ENCODE measurements at places on chromosomes 7 and 10.

DNA sequence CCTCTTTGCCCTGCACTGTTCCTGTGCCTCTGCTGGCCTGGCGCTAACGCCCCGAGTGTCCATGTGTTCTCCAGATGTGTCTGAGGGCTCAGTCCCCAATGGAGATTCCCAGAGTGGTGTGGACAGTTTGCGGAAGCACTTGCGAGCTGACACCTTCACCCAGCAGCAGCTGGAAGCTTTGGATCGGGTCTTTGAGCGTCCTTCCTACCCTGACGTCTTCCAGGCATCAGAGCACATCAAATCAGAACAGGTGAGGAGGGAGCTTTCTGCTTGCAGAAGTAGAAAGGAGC lies 60.9 kb downstream of the PAX2 start:
- no peak for DNase-seq

DNA sequence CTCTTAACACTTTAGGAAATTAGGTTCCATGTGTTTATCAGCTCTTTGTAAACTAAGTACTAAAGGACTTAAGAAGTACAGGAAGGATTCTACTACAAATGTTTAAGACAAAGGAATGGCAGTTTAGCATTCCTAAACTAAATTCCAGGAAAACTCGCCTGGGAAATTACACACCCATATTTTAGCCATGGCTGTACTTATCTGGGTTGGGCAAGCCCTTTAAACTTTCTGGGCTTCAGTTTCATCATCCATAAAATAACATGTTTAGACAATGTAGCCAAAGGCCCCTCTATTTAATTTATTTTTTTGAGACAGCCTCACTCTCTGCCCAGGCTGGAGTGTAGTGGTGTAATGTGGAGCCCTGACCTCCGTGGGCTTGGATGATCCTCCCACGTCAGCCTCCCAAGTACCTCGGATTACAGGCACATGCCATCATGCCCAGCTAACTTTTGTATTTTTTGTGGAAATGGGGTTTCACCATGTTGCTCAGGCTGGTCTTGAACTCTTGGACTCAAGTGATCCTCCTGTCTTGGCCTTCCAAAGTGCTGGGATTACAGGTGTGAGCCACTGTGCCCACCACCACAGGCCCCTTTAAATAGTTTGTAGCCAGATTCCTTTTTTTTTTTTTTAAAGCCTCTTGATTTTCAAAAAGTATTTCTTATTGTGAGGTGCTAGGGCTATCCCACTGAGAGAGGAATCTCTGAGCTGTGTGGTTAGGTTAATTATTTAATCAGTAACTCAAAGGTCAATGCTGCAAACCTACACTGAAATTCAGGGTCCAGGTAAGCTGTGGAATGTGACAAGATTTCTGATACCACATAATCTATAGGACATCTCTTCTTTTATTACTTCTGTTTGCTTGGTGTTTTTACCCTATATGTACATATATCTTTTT lies 32.1 kb downstream of the TMEM60 start:
- DNase-seq, result no peak

GRCh38 chr7:133633055-133633454 lies 380.2 kb downstream of the EXOC4 start:
- no peak for DNase-seq

DNA sequence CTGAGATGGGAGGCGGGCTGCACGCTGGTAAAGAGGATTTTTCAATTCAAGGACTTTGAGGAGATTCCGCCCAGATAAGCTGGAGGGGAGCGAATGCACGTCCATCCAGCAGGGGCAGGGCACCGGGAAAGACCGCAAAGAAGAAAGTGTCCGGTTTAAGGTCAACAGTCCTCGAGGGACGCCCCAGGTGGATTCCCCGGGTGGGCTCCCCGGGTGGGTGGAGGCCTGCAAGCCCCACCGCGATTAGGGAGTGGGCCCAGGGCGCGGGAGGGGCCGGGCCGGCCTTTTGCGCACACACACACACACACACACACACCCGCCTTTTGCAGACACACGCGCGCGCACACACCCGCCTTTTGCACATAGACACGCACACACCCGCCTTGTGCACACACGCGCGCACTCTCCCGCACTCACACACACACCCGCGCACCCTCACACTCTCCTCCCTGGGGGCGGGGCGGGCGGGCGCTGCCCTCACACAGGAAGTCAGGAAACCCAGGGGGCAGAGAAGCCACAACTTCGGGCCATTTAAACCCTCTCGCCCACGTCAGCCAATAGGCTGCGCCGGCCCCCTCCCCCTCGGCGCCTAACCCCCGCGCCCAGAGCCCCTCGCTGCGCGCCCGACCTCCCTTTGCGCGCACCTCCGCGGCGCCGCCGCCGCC lies 615 bp downstream of the ARHGAP12 start:
- DNase-seq, result peak; percentile 13

- DNase-seq, result no peak
Measured at GRCh38 chr10:124068929-124069328, 24.5 kb downstream of the CHST15 start.

GRCh38 chr10:60769406-60769805 lies 8.9 kb upstream of the CDK1 start:
- DNase-seq, result no peak

DNA sequence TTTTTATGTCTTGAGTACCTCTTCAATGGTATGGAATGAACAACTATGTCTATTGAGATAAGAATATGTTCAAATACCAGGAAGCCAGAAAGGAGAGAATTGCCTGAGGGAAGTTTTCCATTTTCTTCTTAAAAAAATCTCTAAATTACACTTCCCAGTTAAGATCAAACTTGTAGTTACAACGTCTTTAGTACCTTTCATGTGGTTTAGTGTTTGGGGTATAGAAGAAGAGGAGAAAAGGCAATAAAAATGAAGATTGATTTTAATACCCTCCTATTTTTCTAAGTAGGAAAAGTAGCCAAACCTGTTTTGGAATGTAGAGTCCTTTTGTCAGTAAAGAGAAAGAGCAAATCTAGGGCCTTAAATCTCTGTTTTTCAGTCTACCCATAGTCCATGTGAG lies 470.0 kb upstream of the SEMA3A start:
- DNase-seq, result no peak

DNA sequence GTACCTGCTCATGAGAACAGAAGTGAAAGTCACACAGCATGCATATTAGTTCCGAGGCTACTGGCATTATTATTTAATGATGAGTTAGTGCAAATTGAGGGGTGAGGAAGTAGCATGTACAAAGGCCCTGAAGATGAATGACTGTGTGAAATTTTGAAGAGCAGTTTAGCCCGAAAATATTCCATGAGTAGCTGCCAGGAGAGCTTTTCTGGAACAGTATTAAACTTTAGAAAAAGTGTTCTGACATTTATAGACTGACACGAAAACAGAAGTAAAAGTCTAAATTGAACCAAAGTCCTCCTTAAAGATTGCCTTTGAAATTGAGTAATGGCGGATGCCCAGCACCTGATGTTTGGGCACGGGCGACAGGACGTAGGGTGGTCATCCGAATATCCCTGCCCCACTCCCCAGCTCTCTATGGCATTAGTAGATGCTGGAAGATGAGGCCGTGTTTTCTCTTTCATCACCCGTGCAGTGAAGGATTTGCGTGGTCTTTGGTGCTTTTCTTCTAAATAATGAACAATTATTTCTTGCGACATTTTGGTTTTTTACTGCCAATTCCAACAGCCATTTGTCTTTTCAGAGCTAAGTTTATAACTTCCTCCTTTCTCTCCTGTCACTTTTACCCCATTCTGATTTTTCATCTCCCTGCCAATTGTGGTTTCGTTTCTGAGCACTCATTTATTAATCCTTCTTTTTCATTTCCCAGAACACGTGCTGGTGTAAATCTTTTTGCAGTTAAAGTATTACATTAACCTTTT lies 192.6 kb downstream of the MGMT start:
- DNase-seq, result no peak

DNA sequence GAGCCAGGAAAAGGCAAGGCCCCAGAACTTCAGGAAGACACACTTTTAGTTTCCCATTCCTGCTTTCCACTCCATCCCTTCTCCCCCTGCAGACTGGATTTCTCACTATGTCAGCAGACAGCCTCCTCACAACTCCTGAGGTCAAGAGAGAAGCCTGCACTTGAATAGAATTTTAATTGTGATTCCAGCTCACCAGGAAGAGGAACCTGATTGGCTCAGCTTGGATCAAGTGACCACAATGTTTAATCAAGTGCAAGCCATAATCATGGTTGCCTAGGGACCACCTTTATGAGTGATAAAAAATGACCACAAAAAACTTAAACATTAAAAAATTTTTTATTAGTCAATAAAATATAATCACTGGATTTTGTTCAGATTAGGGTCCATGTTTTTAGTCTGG lies 244.7 kb upstream of the RHOBTB1 start:
- no peak for DNase-seq

GRCh38 chr7:26485367-26485934 lies 193.8 kb downstream of the SNX10 start:
- DNase-seq, result no peak

DNA sequence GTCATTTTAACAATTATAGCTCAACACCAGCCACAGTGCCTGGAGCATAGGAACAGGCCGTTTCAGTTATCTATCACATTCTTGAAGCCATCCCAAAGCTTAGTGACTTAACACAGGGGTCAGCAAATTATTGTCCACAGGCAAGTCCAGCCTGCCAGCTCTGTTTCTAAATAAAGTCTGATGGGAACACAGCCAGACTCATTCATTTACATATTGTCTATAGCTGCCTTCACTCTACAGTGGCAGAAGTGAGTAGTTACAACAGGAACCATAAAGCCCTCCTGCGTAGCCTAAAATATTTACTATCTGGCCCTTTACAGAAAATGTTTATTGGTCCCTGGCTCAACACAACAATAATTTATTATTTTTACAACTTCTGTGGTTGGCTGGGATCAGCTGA lies 407.5 kb upstream of the AUTS2 start:
- DNase-seq, result no peak

DNA sequence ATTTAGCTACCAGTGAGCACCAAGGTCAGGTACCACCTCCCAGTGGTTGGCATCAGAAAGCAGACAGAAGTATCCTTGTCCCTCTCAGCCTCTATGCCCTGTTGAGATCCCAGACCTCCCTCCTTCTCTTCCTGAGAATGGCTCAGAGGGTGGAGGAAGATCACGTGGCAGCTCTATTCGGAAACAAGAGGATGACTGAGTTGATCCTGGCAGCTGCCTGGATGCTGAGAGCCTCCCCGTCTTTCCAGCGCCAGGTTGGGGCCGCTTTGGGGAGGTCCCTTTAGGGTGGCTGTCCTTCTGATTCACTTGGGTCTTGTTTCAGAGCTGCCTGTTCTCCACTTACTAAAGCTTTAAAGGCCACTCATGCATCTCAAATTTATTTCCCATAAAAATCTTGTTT lies 36.9 kb upstream of the NPFFR1 start:
- DNase-seq, result no peak

DNA sequence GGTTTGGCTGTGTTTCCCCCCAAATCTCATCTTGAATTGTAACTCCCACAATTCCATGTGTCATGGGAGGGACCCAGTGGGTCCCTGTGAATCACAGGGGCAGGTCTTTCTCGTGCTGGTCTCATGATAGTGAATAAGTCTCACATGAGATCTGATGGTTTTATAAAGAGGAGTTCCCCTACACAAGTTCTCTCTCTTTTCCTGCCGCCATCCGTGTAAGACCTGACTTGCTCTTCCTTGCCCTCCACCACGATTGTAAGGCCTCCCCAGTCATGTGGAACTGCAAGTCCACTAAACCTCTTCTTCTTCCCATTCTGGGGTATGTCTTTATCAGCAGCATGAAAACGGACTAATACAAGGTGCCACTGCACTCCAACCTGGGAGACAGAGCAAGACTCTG lies 329.2 kb downstream of the TNS3 start:
- no peak for DNase-seq

GRCh38 chr10:128160297-128160711 lies 34.1 kb upstream of the MKI67 start:
- DNase-seq, result no peak

GRCh38 chr7:93819699-93820098 lies 70.9 kb downstream of the TFPI2 start:
- no peak for DNase-seq

DNA sequence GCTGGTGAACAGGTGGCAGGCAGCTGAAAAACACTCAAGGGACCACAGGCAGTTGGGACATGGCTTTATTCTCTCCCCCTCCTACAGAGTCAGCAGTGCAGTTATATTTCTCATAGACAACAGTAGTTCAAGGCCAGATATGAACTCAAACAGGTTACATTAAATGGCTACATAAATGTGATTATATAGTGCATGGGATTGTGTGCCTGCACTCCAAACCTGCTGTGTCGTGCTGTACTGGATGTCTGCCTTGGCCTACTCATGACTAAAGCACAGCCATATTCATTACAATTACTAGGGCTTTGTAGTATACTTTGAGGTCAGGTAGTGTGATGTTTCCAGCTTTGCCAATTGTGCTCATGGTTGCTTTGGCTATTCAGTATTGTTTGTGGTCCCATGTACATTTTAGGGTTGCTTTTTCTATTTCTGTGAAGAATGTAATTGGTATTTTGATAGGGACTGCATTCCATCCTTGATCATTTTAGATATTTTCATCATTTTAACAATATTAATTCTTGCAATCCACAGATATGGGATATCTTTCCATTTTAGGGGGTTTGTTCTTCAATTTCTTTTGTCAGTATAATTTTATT lies 393.6 kb downstream of the CNTNAP2 start:
- DNase-seq, result no peak

- DNase-seq, result no peak
Measured at GRCh38 chr10:97217299-97217698, 31.5 kb upstream of the SLIT1 start.

- DNase-seq, result no peak
Measured at GRCh38 chr10:3906511-3907111, 121.6 kb upstream of the KLF6 start.

DNA sequence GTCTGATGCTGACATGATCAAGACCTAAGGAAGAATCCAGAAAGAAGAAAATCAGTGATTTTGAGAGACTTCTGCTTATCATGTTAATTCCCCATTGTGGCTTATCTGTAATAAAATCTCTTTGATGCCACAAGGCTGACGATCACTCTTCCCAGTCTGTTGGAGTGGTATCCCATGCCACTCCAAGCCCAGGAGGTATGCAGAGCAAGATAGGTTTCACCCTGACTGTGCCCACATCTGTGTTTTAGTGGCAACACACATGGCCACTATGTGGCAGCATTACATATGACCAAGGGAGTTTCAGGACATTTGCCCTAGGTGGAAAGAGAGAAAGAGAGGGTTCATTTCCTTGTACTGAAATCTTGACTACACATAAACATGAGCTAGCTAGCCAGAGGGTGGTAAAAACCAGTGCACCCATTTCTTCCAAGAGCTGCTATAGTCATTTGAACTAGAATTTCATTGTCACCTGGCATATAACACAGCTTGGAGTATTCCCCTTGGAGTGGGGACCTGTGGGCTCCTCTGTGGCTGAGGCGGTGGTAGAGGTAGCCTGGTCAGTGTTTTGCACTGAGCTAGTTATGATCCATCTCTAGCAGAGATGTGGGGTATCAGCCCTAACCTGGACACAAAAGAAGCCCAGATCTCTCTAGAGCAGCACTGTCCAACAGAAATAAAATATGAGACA lies 20.8 kb downstream of the LAMB4 start:
- peak; percentile 30 for DNase-seq

DNA sequence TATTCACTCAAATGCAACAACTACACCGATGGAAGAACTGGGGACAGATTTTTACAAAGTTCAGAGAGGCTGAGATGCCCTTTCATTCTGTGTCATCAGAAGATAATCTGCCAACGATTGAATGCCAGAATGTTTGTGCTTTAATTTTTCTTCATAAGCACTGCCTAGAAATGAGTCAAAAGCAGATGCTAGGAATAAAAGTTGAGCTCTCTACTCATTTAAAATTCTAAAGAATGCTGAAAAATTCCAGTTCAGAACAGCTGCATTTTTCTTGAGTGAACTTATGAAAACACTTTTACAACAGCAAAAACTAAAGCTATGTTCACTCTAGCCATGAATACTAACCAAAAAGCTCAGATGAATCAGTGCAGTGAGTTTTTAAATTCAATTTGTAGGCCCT lies 22.3 kb upstream of the FAM133B start:
- no peak for DNase-seq

Data from NCI-H1105 (cell line).